Pancreas (tissue), 10 donors: ENCODE measurements at places on chromosomes 4 and X. TPM values are rescaled to one million over a fixed set of nuclear protein-coding genes. Genes with fewer than 3 reads are reported as not detected.

Gene TBCK
- total RNA-seq = 12.6 TPM

Gene ARX
- total RNA-seq = 2.5 TPM

Gene ELOVL6
- 1.2 TPM for total RNA-seq

Gene CYTL1
- total RNA-seq = 0.70 TPM

Gene MAGEB2
- total RNA-seq = not detected

Gene MTCP1
- total RNA-seq = 14.2 TPM

Gene PAGE2B
- not detected for total RNA-seq

Gene HSFX3
- total RNA-seq = not detected

Gene NFXL1
- total RNA-seq = 10.5 TPM

Gene HTRA3
- total RNA-seq = 0.56 TPM

Gene REPS2
- total RNA-seq = 15.8 TPM

GRCh38 chrX:149987613-149988012 is 49.3 kb upstream of the EOLA2 start:
- no peak for DNase-seq

- DNase-seq = no peak
Measured at GRCh38 chrX:146614663-146615478, 194.7 kb upstream of the CXorf51B start.

GRCh38 chr4:62917649-62918048 is 1491.6 kb downstream of the TECRL start:
- no peak for DNase-seq

GRCh38 chr4:4868758-4869723 is 9.6 kb downstream of the MSX1 start:
- DNase-seq = no peak

- no peak for DNase-seq
Measured at GRCh38 chr4:138135610-138136009, 106.5 kb downstream of the SLC7A11 start.

DNA sequence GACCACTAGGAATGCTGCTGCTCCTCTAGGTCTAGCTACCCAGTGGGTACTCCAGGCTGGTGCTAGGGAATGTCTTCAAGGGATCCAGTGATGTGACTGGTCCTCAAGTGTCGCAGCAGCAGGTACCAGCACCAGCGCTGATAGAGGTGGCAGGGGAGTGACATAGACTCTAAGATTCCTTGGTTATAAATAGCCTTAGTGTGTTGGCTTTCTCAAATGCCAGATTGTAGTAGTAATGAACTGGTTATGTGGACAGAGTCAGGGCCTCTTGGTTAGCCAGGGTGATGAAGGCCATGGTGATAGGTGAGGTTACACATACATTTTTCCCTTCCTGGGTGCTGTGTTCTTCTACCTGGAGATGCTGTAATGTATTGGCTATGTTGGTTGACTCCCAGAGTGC is 38.3 kb downstream of the DCLK2 start:
- DNase-seq = no peak

GRCh38 chr4:168585168-168586091 is 88.6 kb downstream of the PALLD start:
- DNase-seq = peak; percentile 70

GRCh38 chrX:43975796-43976195 is 2.6 kb upstream of the NDP start:
- DNase-seq = no peak

- no peak for DNase-seq
Measured at GRCh38 chr4:116515959-116516358, 569.4 kb downstream of the TRAM1L1 start.

- DNase-seq = no peak
Measured at GRCh38 chr4:57154191-57154590, 44.0 kb upstream of the IGFBP7 start.

DNA sequence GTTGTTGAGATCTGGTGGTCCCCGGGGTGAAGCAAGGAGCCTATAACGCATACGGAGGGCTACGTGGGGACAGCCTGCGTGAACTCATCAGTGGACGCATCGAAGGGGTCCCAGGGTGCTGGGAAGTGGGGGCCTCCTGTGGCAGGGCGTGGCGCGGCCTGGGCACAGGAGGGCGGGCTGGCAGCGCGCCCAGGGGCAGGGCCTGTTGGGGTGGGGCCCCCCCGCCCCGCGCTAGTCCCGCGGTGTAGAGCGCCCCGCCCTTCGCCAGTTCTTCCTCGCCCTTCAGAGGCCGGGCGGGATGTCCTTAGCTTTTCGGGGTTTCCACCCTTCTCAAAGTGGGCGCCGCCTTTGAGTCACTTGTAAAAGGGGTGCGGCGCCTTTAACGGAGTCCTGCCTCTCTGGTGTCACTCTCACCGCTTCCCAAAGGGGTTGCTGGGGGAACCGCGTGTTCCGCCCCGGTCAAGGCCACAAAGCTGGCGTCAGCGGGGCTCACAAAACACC is 632 bp downstream of the PLP2 start:
- peak; percentile 77 for DNase-seq

DNA sequence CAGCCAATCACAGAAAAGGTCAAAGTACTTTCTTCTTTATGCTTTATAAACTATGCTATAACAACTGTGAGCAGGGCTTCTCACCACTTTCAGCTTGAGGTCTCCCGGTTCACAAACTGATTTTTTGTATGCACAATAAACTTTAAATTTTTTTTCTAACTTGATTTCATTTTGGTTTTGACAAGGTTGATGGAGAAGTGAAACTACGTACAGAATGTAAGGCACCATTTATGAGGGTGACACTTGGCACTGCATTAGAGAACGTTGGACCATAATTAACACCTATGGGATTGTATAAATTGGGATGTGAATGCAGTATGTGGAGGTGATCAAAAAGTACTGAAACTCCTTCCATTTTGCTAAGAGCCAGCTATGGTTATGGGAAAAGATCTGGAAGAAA is 857.9 kb upstream of the HTR2C start:
- DNase-seq = no peak

DNA sequence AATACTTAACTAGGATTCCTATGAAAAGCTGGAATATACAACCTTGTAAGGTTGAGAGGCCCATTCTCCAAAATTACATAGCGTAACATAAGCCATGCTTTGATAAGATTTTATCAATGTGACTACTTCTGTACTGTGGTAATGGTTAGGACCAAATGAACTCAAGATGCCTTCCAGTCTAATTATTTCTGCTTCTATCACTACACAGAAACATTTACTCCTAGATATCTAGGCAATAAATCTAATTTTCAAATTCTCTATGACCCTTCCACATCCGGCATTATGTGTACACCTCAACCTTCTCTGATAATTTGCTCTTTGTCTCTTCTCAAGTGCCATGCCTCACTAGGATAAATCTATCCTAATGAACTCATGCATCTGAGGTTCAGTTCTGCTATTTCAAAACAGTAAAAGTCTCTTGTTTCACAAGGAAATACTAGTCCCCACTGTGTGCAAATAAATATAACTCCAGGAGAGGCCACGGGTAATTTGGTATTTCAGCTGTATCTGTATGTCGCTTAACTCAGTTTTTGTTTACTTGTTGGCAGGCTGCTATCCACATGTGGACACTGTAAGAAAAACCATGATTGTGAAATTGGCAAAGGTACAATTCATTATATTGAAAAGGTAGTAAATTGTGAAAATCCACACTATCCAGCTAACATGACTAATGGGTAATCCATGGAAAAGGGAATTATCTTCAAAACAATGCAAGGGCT is 93.3 kb downstream of the PRDM5 start:
- DNase-seq = no peak

DNA sequence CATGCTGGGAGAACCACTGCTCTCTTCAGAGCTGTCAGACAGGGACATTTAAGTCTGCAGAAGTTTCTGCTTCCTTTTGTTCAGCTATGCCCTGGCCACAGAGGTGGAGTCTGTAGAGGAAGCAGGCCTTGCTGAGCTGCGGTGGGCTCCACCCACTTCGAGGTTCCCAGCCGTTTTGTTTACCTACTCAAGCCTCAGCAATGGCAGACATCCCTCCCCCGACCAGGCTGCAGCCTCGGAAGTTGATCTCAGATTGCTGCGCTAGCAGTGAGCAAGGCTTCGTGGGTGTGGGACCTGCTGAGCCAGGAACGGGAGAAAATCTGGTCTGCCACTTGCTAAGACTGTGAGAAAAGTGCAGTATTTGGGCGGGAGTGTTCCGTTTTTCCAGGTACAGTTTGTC is 118.9 kb downstream of the SLC10A6 start:
- DNase-seq = no peak

DNA sequence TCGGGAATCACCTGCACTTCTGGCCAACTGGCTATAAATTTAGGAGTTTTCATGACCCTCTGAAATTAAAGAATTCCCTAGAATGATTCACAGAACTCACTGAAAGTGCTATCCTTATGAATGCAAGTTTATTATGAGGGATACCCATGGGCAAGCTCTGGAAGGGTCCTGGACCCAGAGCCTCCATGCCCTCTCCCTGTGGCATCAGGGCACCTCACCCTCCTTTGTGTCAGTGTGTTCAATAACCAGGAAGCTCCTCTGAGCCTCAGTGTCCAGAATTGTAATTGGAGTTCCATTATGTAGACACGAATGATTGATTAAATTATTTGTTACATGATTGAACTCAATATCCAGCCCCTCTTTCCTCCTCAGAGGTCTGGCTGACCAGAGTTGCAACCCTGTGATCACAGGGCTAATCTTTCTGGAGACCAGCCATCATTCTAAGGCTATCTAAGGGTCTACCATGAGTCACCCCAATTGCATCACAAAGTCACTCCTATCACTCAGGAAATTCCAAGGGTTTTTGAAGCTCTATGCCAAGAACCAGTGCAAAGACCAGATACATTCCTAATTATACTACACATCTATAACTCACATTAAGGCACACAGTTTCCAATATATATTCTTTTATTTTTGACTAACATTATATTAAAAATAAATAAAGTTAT is 8.9 kb downstream of the ANXA3 start:
- DNase-seq = no peak

DNA sequence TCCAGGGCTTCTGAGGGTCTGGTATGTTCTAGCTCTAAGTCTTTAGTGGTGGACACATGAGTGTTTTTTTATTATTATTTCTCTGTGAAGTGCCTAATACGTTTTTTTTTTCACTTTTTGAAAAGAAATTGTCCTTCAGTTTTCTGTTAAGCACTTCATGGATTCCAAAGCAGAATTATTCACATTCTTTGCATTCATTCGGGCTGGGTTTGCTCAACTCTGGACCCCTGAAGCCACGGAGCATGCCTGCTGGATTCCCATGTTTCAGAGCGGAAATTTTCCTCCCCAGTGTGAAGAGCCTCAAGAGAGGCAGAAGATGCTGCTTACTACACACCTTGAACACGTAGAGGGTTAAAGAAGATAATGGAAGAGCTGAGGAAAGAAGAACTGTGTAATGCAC is 107.5 kb downstream of the EGF start:
- DNase-seq = no peak

DNA sequence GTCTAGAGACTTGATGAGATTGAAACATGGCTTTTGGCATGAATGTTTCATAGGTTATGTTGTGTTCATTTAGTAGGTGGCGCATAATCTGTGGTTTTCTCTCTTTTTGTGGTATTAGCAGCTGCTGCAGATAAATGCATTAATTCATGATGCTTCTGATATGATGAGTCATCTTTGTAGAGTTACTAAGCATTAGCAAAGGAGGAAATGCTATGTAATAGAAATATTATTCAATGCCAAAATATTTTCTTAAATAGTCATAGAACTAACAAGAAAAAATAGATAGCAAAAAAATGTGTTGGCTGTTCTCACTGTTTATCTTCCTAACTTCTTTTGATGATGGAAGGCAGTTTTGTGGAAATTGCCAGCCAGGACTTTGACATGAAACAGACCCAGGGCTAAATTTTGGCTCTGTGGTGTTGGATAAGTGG is 3.6 kb downstream of the ZXDB start:
- no peak for DNase-seq

GRCh38 chr4:155773196-155773800 is 14.5 kb downstream of the GUCY1B1 start:
- no peak for DNase-seq

DNA sequence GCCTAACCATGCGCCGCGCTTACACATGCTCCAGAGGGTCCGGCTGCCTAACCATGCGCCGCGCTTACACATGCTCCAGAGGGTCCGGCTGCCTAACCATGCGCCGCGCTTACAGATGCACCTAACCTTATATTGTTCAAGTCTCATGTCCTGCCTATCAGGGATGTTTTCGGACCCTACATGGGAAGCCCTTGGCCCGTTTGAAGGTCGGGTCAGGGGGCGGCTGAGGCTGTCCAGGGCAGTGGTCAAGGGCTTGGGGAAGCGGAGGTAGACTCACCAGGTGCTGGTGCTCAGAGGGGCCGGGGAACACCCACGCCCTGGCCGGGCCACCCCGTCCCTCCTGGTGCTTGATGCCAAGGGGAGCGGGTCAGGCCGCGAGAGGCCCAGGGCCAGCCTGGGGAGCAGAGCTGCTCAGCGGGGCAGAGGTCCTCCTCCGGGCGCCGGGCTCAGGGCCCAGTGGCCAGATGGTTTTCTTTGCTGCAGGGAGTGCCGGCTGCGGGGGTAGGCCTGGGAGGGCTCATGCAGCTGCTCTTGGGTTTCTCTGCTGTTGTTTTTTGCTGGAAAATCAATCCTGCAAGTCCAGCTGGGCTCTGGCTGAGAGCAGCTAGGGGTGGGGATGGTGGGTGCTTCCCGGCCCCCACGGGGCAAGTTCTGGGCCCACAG is 35.4 kb upstream of the SPON2 start:
- DNase-seq = peak; percentile 78

DNA sequence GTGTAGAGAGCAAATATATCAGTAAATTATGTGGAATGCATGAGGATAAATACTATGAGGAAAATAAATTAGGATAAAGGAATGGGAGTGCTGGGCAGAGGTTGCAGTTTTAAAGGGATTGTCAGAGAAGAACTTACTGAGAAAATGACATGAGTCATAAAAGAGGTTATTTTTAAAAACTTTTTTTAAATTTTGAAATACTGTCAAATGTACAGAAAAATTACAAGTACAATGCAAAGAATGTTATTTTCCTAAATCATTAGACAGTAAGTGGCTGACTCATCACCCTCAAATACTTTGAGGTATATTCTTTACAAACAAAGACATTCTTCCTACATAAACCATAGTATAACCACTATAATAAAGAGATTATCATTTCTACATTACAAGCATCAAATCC is 29.8 kb upstream of the H2AZ1 start:
- no peak for DNase-seq

- DNase-seq = no peak
Measured at GRCh38 chrX:44891642-44892041, 18.7 kb downstream of the KDM6A start.

- no peak for DNase-seq
Measured at GRCh38 chr4:186953599-186954260, 230.1 kb upstream of the FAT1 start.

- no peak for DNase-seq
Measured at GRCh38 chrX:105694839-105695238, 127.5 kb upstream of the NRK start.

DNA sequence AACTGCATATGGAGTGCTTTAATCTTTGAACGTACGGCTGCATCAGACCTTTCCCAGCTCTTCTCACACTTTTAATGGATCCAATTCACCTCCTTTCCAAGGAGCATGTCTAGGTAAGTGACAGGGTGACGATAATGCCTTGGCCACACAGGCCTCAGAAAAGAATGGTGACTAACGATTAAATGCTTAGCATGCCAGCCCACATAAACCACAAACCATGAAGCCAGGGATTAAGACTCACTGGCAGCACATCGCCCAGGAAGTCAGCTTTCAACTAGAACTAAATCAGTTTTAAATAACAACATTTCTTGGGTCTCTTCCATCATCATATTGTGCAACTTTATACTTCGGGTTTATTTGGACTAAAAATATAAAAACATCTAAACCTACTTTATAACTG is 28.7 kb downstream of the INPP4B start:
- no peak for DNase-seq
